Naive B cell (primary cell): ENCODE measurements at places on chromosomes 7 and 10. TPM values are rescaled to one million over a fixed set of nuclear protein-coding genes. Genes with fewer than 3 reads are reported as not detected.
A peak's percentile ranks its signal among the peaks of the same experiment; 100 is the strongest.

Gene LSM8
- polyA plus RNA-seq: 45.9 TPM

Gene CNPY4
- polyA plus RNA-seq: 8.6 TPM

Gene RASSF4
- polyA plus RNA-seq: not detected

Gene SPDYE9
- polyA plus RNA-seq: not detected

Gene SFRP5
- not detected for polyA plus RNA-seq

Gene ANKRD61
- polyA plus RNA-seq: 0.35 TPM

GRCh38 chr7:46811529-46811928 is 770.4 kb downstream of the TNS3 start:
- no peaks in the 10 kb centered on the region for H3K4me1 ChIP-seq
- H3K27ac ChIP-seq: no peak overlapping the region
- DNase-seq: no peak
- H3K4me3 ChIP-seq: no peak overlapping the region
- no peaks in the 10 kb centered on the region for H3K27me3 ChIP-seq
- H3K36me3 ChIP-seq: no peaks in the 10 kb centered on the region

GRCh38 chr10:74937266-74937856 is 111.0 kb downstream of the KAT6B start:
- no peak overlapping the region for H3K27ac ChIP-seq
- no peaks in the 10 kb centered on the region for H3K36me3 ChIP-seq
- no peaks in the 10 kb centered on the region for H3K27me3 ChIP-seq
- no peak for DNase-seq
- no peak overlapping the region for H3K4me3 ChIP-seq

DNA sequence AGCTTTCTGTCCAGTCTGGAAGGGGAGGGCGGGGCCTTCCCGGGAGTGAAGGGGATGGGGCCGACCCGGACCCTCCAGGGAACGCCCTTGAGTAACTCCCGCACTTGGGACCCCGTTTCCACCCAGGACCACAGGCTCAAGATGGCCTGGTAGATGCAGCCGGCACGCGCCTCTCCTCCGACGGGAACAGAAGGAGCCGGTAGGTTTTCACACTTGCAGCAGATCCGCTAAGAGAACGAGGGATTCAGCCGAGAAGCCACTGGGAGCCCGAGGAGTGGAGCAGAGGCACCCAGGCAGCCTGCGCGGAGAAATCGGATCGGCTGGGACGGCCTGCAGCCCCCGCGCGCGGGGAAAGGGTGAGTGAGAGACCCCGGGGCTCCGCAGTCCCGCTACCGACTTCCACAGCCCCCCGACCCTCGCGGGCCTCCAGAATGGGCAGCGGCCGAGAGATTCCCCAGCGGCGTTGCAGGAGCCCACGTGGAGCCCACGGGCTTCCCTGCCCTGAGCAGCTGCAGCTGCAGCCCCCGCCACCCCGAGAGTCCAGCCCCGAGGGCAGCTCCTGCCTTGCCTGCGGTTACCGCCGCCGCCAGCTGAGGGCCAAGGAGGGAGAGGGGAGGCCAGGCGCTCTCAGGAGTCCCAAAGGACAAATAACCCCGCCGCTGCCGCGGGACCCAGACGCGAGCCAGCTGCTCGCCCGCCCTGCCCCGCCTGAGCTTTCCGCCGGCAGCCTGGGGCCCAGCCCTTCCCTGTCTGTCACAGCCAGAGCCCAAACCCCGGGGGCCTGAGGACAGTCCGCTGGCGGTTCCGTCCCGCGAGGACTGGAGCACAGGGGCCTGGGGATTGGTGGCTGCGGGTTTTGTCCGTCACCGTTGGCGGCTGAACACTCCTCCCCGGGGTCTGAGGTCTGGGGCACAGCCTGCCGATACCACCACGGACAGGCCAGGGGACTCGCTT is 21.8 kb downstream of the IFT22 start:
- no peak for DNase-seq
- no peak overlapping the region for H3K27ac ChIP-seq
- H3K4me3 ChIP-seq: no peak overlapping the region
- peaks cover 13% of the 10 kb centered on the region for H3K4me1 ChIP-seq
- H3K36me3 ChIP-seq: peaks cover 13% of the 10 kb centered on the region

- DNase-seq: no peak
- no peak overlapping the region for H3K4me3 ChIP-seq
These were observed 52.5 kb downstream of the SCRN1 start for GRCh38 chr7:29937132-29937531.

DNA sequence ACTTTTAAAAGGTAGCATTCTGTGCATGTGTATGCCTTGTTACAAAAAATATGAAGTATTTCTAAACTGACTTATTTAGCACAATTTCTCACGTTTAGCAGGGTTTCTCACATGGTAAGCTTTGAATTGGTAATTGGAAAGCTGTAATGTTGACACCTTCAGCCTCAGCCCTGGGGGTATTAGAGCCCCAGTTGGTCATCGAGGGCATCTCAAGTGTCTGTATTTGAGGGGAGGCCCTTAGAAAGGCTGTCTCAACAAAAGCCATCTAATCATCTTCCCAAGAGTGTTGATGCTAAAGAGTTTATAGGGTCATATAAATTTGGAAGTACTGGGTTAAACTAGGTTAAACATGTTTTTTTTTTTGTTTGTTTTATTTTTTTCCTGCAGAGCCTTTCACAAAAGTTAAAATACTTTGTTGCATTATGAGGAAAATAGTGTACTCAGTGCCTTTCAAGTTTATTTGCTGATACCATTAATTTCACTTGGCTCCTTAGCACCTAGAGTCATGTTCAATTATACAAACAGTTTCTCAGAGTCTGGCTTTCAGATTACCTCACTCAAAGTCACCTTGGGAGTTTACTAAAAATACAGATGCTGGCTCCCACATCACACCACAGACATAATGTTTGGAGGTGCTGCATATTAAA is 134.0 kb downstream of the CD36 start:
- H3K27me3 ChIP-seq: no peaks in the 10 kb centered on the region
- DNase-seq: no peak
- no peak overlapping the region for H3K27ac ChIP-seq
- H3K4me3 ChIP-seq: no peak overlapping the region
- no peaks in the 10 kb centered on the region for H3K36me3 ChIP-seq

GRCh38 chr10:10605551-10606081 is 412.1 kb upstream of the CELF2 start:
- no peaks in the 10 kb centered on the region for H3K36me3 ChIP-seq
- no peak overlapping the region for H3K27ac ChIP-seq
- DNase-seq: no peak
- no peak overlapping the region for H3K4me3 ChIP-seq

DNA sequence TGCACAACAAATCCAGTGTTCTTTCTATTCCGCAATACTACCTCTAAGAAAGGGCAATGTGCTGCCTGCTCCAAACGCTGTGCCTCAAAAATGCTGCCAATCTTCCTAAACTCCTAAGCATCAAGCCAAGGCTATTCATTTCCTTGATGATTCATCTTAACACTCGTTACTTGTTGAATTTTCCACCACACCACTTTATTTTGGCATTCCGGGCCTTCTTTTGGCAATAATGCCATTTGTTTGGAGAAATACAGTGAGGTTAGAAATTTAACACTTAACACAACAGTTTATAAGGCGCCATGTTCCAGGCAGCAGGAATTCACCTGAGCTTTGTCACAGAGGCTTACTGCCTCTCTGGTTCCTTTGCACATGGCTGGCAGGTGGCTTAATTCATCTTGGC is 82.6 kb upstream of the ABCB5 start:
- H3K4me1 ChIP-seq: no peaks in the 10 kb centered on the region
- no peak overlapping the region for H3K4me3 ChIP-seq

DNA sequence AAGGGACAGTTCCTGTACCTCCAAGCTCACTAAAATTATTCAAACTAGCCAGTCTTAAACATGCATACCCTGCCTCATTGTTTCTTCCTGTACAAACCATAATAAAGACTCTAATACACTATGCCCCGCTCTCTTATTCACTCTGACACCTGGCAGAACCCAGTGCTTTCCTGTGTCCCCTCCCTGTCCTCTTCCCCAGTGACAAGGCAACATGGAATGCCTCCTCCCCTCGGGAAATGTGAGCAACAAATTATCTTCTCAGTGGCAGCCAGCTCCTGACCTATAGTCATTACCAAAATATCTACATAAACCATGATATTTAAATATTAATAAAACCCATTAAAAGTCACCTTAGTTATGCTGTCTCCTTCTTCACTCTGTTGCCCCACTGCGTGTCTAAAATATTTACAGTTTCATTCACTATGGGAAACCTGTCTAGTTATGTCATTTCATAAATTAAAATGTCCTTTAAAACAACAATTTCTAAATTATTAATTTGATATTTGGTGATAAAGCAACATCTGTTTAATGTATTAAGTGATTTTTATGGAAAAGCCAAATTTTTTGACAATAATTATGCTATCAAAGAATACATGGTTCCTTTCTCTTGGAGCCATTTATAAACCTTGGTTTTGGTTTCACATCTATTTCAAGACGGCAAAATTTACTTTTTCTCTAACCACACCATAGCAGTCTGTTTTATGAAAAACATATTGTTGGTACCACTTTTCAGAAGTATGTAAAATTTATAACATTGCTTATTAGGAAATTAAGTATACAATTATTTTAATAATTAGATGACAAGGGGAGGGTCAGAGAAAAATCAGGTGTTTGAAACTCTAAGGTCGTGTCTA is 1355.2 kb downstream of the XPNPEP1 start:
- DNase-seq: no peak
- no peaks in the 10 kb centered on the region for H3K36me3 ChIP-seq
- peak overlapping the region; percentile 55 for H3K27ac ChIP-seq
- no peaks in the 10 kb centered on the region for H3K27me3 ChIP-seq
- H3K4me3 ChIP-seq: no peak overlapping the region

- peak overlapping the region; percentile 63 for H3K27ac ChIP-seq
- peaks cover 30% of the 10 kb centered on the region for H3K4me1 ChIP-seq
- H3K27me3 ChIP-seq: no peaks in the 10 kb centered on the region
- H3K4me3 ChIP-seq: no peak overlapping the region
- no peaks in the 10 kb centered on the region for H3K36me3 ChIP-seq
- DNase-seq: no peak
These were observed 178.8 kb downstream of the REEP3 start for GRCh38 chr10:63699785-63700613.

GRCh38 chr7:117672453-117672852 is 192.6 kb downstream of the CFTR start:
- H3K4me3 ChIP-seq: no peak overlapping the region
- no peaks in the 10 kb centered on the region for H3K4me1 ChIP-seq
- no peaks in the 10 kb centered on the region for H3K27me3 ChIP-seq
- DNase-seq: no peak

GRCh38 chr10:59289853-59290252 is 72.5 kb downstream of the FAM13C start:
- no peaks in the 10 kb centered on the region for H3K4me1 ChIP-seq
- H3K36me3 ChIP-seq: no peaks in the 10 kb centered on the region
- no peak for DNase-seq
- H3K4me3 ChIP-seq: no peak overlapping the region
- no peak overlapping the region for H3K27ac ChIP-seq
- H3K27me3 ChIP-seq: no peaks in the 10 kb centered on the region

DNA sequence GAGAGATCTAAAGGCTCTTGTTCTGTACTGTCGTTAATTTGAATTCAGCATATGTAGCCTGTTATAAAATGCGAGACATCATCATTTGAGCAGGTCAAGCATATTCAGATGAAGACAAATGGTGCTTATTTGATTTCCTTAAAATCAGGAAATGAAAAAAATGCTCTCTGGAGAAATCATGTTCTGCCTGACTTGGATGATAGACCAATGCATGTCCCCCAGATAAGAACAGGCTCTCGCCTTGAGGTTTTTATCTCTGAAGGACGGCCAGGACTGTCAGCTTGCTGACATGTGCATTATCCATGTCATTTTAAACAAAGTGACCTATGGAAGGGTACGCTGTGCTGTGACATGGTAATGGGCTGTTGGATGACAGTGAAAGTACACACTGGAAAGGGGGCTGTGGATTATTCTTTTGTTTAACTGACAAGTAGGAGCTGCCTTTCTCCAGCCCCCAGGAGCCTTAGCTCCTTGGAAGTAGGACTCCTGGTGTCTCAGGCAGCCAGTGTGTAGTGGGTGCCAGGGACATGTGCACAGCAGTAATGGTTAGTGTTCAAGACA is 695.1 kb upstream of the GALNT17 start:
- H3K4me3 ChIP-seq: peak overlapping the region; percentile 55
- H3K27me3 ChIP-seq: no peaks in the 10 kb centered on the region
- peaks cover 6% of the 10 kb centered on the region for H3K4me1 ChIP-seq

DNA sequence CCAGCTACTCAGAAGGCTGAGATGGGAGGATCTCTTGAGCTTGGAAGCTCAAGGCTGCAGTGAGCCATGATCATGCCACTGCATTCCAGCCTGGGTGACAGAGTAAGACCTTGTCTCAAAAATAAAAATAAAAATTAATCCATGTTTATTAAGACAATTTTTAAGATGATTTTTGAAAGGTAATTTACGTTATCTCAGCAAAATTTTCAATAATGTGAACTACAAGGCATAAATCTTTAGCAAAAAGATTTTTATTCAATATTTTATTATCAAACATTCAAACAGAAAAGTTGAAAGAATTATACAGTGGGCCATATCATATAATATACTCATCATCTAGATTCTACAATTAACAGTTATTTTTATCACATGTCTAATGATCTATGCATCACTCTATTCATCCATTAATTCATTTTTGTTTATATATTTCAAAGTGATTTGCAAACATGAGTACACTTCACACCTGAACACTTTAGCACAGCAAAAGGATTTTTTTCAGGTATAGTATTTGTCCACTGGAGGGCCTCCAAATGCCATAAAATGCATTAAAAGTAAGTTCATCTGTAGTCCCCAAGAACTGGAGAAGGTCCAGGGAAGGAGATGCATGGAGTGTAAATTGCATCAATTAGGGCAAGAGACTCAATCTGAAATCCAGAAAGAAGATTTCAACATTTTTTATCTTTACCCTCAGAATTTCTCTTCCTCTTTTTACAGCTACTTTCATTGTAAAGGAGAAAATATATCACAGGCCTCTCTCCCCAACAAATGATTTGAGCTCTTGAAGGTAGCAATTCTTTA is 38.6 kb upstream of the RSBN1L start:
- no peak overlapping the region for H3K27ac ChIP-seq
- H3K4me3 ChIP-seq: no peak overlapping the region
- no peaks in the 10 kb centered on the region for H3K36me3 ChIP-seq
- no peaks in the 10 kb centered on the region for H3K4me1 ChIP-seq

GRCh38 chr10:130458509-130458908 is 322.3 kb downstream of the GLRX3 start:
- no peak overlapping the region for H3K4me3 ChIP-seq
- no peak for DNase-seq
- peaks cover 3% of the 10 kb centered on the region for H3K27me3 ChIP-seq
- no peak overlapping the region for H3K27ac ChIP-seq
- no peaks in the 10 kb centered on the region for H3K36me3 ChIP-seq

- H3K4me3 ChIP-seq: no peak overlapping the region
- peaks cover 28% of the 10 kb centered on the region for H3K36me3 ChIP-seq
- H3K27ac ChIP-seq: peak overlapping the region; percentile 78
These were observed 9.0 kb downstream of the CARD11 start for GRCh38 chr7:3034591-3035150.

DNA sequence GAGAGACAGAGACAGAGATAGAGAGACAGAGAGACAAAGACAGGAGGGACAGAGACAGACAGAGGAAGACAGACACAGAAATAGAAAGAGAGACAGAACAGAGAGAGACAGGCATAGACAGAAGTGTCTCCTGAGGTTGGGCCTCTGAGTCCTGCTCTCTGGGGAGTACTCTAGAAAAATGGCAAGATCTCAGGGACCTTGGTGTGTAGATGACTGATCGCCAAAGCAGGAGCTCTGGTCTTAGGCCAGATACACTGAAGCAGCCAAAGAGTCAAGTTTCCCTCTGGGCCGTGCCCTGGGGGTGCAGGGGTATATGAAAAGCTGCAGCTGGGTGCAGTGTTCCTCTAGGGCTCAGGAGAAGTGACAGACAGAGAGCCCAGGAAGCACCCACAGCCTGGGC is 176.6 kb upstream of the TNS3 start:
- no peak overlapping the region for H3K27ac ChIP-seq
- no peak for DNase-seq
- no peaks in the 10 kb centered on the region for H3K27me3 ChIP-seq
- H3K4me1 ChIP-seq: peaks cover 24% of the 10 kb centered on the region
- no peak overlapping the region for H3K4me3 ChIP-seq
- no peaks in the 10 kb centered on the region for H3K36me3 ChIP-seq
